ENCODE measurements at places on chromosomes 1 and 21.

DNA sequence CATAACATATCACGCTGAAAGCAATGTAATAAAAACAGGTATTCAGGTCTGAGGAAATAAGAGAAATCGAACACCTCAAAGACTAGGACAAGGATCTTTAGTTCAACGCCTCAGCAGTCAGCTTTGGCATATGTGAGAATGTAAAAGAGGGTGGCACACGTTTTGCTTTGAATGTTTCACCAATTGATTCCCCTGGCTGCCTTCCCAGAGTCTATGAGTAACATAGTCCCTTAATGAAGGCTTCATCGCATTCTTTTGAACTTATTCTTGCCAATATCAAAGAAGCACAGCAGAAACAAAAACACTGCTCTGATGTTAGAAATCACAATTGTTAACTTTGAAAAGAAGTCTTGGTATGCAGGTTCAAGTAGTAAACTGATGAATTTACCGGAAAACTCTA lies 764.8 kb downstream of the ADGRL2 start:
- DNase-seq, result peak; percentile 6

GRCh38 chr21:42796327-42797062 lies 82.8 kb downstream of the WDR4 start:
- no peak for DNase-seq

DNA sequence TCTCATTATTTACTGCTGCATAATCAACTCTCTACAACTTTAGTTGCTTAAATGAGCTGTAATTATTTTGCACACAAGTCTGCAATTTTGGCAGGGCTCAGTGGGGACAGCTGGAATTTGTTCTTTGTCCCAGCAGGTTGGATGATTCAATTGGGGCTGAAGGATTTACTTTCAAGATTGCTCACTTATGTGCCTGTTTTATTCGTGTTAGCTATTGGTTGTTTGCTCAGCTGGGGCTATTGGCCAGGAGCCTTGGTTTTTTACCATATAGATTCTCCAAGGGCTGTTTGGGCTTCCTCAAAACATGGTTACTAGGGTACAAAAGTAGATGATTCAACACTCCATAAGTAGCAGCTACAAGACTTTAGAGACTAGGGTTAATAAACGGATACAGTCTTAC lies 13.4 kb downstream of the OR10R2 start:
- peak; percentile 69 for DNase-seq

DNA sequence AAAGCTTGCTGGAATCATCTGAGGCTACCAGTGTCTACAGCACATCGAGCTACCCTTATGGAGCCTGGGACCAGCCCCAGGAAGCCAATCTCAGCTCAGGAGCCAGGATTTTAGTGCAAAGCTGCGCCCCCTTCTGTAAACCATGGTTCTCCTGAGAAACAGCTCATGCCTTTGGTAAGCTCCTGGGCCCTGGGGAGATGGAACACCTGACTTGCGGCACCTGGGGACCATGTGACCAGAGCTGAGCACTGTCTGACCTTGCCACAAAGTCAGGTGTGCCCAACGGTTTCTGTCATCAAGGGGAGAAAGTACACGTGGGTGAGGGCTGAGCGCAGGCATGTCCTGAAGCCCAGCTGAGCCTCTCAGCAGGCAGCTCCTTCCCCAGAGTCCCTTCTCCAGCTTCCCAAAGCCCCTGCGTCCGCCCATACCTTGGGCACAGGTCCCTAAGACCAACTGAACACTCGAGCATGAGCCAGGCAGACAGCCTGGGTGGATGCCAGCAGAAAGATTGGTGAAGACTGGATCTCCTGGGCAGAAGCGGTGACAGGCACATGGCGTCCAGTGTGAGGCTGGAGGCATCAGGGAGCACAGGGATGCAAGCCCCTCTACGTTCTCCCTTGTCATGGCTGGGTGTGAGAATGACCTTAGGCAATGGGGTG lies 57.9 kb upstream of the TENT5B start:
- no peak for DNase-seq

GRCh38 chr1:209484429-209484828 lies 99.1 kb upstream of the CAMK1G start:
- no peak for DNase-seq

GRCh38 chr1:225097175-225097574 lies 167.7 kb downstream of the DNAH14 start:
- no peak for DNase-seq

GRCh38 chr21:31498985-31499384 lies 154.9 kb upstream of the TIAM1 start:
- DNase-seq, result no peak

DNA sequence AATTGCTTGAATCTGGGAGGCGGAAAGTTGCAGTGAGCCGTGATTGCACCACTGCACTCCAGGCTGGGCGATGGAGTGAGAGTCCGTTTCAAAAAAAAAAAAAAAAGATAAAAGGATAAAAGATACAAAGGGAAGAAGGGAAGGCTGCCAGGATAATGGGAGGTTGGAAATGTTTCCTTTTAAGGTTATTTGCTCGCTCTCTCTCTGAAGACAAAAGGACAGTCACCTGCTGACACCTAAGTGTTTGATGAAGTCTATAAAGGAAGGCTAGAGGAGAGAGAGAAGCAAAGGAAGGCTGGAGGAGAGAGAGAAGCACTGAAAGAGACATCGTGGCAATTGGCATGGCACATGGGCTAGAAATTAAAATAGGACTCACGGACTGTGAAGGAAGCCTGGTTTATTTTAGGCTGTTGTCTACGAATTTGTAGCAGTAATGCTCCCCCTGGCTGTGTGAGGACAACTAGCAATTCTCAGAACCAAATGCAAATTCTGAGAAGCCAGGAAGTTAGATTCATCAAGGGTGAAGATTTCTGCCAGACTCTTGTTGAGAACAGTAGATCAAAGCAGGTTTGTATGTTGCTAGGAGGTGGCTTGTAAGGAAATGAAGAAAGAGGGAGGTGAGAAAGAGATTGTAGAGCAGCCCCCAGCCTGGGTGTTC lies 154.2 kb downstream of the ZP4 start:
- no peak for DNase-seq

DNA sequence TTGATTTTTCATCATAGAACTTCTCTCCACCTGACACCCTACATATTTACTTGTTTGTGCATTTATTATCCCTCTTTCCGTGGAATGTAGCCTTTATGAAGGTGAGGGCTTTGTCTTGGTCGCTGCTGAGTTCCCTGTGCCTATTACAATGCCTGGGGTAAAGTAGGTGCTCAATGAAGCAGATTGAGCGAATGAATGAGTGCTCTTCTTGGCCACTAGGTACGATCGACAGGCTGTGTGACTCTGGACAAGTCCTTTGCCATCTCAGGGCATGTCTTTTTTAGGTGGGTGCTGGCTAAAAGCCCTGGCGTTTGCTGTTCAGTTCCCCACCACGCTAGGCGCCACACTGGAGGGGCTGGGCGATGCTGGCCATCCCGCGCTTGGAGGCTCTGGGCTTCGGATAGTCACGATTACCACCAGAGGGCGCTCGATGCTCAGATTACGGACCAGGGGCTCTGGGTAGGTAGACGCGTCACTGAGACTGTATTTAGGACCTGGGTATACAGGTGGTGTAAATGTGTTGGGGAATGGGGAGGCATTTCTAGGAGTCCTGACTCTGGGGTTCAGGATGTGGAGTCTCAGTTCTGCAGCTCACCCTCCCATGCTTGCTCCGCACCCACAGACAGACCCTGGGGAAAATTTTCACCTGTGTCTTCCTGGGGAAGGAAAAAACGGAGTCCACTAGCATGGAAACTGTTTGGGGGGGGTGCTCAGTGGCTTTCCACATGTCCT lies 71.0 kb upstream of the CSF3R start:
- peak; percentile 90 for DNase-seq

- DNase-seq, result no peak
Measured at GRCh38 chr1:152036267-152037216, at the start of gene S100A11. Gene S100A11, minus strand, starts transcription at chr1:152037004. Its CDS starts 89 bp downstream, at chr1:152036915.

- no peak for DNase-seq
Measured at GRCh38 chr1:89907727-89908212, 86.9 kb downstream of the LRRC8D start.
